ENCODE measurements at places on chromosomes 3 and 15.
A peak's percentile ranks its signal among the peaks of the same experiment; 100 is the strongest.

- ATAC-seq = no peak
These were observed 47.0 kb upstream of the LRRFIP2 start for GRCh38 chr3:37221407-37221806.

DNA sequence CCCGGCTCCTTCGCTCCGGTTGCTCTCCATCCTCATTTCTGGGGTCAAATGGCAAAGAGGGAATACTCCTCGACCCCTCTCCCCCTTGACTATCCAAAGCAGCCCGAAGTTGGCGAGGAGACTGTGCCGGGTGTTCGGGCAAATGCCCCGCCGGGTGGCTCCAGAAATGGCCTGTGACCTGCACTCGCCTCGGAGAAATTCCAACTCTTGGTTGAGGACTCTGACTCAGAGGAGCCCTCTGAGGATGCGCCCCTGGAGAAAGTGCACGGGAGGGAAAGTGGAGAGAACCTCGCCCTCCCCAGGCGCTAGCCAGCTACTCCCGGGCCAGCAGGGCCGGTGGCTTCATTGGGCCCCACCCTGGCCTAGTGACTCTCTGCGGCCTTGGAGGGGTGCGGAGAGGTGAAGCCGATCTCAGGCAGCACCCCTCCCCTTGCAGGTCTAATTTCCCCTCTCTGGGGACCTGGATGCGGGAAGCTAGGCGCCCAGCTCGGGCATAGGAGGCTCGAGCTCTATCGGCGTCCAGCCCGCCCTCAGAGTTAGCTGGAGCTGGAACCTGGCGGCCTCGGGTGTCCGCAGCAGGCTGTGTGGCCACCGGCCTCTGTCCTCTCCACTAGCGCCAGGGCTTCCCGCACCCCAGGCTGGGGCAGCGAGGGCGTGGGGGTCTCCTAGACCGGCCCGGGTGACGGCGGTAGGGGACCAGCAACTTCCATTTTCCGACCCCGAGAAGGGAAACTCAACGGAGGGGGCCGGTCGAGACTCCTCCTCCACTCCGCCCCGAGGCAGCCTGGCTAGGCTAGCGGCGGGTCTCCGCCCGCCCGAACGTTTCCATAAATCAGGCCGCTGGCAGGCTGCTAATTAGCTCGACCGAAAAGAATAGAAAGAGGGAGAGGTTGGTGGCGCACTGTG lies 29.4 kb downstream of the NR2F2 start:
- ATAC-seq = no peak

DNA sequence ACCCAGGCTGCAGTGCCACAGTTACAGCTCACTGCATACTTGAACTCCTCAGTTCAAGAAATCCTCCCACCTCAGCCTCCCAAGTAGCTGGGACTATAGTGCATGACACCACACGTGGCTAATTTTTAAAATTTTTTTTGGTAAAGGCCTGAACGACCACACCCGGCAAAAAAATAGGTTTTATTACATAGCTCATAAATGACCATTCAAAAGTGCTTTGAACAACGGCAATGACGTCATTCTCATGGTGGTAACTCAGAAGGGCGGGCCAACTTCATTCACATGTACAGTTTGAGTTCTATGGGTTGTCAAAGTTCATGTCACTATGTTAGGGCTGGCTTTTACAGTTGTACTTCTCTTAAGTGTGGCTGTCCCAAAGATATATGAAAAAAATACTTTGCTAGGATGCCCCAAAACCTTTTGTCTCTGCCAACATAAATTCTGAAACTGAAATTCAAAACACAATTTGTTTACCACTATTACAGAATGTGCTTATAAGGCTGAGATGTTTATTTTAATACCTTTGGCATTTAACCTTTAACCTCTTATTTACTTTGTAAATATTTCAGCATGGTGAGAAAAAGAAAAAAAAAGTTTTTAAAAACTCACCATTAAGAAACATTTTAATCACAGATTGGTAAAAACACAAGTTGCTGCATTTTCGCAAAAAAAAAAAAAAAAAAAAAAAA lies 6.2 kb downstream of the MYO1E start:
- ATAC-seq = no peak

DNA sequence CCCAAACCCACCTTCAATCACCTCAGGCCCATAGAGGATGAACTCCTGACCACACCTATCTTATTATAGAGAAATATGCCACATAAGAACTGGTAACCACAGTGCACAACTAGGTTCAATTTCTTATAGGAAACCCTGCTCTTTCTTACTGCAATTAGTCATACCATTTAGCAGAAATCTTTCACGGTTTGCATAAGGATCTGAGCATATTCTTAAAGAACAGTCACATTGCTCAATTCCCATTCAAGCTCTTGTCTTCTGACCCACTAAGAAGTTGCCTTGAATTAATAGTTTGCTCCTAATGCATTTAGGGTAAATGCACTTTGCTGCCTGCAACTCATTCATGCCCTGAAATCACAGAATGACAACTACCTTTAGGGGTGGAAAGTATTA lies 9.2 kb downstream of the ERC2 start:
- no peak for ATAC-seq

- peak; percentile 66 for ATAC-seq
These were observed 8.0 kb upstream of the PXK start for GRCh38 chr3:58324391-58325390.

GRCh38 chr3:21790466-21790865 lies 39.5 kb upstream of the ZNF385D start:
- ATAC-seq = no peak

- no peak for ATAC-seq
These were observed 5.9 kb upstream of the PPP1R2 start for GRCh38 chr3:195548987-195549386.

DNA sequence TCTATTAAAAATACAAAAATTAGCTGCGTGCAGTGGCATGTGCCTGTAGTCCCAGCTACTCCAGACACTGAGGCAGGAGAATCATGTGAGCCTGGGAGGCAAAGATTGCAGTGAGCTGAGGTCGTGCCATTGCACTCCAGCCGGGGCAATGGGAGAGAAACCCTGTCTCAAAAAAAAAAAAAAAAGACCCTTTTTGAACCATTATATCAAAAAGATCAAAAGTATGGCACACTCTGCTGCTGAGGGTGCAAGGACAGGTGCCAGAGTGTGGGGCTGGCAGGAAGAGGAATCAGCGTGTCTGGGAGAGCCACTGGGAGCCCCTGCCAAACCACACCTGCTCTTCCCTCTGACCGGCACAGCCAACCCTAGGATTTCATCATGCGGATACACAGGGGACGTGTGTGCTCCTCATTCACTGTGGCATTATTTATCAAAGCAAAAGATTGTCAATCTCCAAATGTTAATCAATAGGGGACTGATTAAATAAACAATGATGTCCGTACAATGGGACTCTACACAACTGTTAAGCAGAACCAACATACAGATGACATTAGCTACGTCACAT lies 147.3 kb upstream of the TLE3 start:
- no peak for ATAC-seq

- peak; percentile 67 for ATAC-seq
These were observed 43.7 kb upstream of the CD47 start for GRCh38 chr3:108134555-108134880.

GRCh38 chr3:52288674-52289073 lies 1.0 kb downstream of the GLYCTK start:
- ATAC-seq = no peak

GRCh38 chr3:171088964-171089754 lies 62.6 kb upstream of the SLC2A2 start:
- ATAC-seq = peak; percentile 35

DNA sequence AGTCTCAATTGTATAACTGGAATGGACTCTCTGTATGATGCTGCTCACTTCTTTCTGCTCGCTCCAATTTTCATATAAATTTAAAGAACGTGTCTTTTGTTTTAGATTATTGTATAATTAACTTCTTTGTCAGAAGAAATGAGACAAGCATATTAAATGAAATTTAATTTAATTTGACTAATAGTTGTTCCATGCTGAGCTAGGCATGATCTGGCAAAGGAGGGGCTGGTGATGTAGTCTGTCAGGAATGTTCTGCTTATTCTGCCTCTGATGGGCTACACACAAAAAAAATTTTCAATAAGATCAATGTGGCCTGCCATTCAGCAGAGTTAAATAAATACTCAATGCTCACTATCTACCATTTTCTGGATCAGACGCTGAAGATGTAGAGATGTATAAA lies 208.4 kb upstream of the CD96 start:
- ATAC-seq = no peak

GRCh38 chr15:46654993-46655392 lies 1020.2 kb downstream of the SQOR start:
- ATAC-seq = no peak

- no peak for ATAC-seq
These were observed 275.3 kb downstream of the UACA start for GRCh38 chr15:70488002-70488605.

DNA sequence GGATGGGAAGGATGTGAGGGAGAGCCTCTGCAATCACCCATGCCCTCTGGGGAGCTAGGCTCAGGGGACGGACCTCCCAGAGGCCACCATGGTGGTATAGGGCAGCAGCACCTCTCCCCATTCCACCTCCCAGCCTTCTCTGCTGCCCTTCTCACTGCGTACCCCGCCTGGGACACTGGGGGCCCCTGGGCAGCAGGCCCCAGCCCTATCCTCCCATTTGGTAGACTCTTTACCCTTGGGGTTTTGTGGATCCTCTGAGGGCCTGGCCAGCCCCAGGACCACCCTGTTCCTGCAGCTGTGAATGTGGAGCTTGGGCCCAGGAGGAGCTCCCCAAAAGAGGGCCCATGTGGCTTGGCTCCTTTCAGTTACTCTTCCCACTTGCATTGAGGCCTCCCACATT lies 131.9 kb downstream of the DNAJB8 start:
- ATAC-seq = no peak
